CD4-positive, alpha-beta T cell (primary cell): ENCODE measurements at places on chromosomes 6 and 20. TPM values are rescaled to one million over a fixed set of nuclear protein-coding genes. Genes with fewer than 3 reads are reported as not detected.

Gene BPIFB2
- total RNA-seq = not detected

DNA sequence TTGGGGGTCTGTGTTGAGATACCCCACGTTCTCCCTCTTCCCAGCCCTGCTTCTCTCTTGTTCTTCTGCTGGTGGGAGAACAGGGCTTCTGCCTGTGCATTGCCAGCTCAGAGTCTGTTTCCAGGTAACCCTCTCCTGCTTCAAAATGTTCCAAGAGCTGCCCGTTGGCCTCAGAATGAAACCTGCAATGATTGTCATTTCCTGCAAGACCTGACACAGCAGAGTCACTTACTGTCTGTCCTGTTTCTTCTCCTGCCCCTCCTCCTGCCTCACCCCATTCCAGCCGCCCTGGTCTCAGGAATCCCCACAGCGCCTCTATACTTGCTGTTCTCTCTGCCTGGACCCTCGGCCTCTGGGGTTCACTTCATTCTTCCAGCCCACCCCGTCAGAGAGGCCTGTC is 81.4 kb upstream of the ARID1B start:
- DNase-seq = no peak
- H3K36me3 ChIP-seq = no peaks in the 10 kb centered on the region
- no peaks in the 10 kb centered on the region for H3K4me1 ChIP-seq
- no peak overlapping the region for H3K4me3 ChIP-seq

DNA sequence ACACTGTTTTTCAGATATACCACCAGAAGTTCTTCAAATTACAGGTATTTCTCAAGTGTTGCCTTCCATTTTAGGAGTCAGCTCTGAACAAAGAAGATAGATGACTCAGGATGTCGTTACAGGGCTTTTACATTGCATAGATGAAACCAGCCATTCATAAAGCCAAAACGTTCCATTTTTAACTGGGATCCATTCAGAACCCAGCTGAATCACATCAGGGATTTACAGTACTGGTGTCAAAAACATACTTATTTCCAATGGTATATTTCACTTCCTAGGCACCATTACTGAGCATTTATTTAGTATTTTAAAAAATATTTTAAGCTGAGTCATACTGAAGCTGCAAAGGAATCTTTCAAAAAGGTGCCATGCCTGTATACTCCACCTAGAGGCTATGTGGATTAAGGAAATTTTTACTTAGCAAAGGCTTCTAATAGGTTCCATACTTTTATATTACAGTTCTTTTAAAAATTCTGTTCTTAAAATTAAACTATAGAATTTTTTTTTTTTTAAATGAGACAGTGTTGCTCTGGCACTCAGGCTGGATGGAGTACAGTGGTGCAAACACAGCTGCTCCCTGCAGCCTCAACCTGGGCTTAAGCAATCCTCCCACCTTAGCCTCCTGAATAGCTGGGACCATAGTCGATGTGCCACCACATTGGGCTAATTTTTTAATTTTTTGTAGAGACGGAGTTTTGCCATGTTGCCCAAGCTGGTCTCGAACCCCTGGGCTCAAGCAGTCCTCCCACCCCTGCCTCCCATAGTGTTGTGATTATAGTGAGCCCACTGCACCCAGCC is 2.6 kb downstream of the ASF1A start:
- H3K4me1 ChIP-seq = peaks cover 36% of the 10 kb centered on the region
- DNase-seq = no peak
- peak overlapping the region; percentile 7 for H3K4me3 ChIP-seq
- H3K27me3 ChIP-seq = no peaks in the 10 kb centered on the region

DNA sequence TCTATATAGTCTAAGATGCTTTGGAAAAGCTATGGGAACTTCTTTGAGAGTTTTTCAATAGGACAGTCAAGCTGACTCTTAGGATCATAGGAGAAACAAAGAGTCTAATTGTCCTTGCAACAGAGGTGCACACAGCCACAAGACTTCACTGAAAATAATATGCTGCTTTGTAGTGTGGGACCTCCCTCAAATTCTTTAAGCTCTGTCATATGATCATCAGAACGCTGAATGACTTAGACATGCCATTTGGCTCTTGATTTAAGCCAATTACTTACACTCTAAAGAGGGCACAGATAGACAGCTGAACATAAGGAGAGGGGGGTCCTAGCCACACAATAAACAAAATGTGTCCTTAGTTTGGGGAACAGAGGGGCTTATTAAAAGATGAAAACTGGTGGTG is 818.7 kb upstream of the GJE1 start:
- no peak overlapping the region for H3K4me3 ChIP-seq
- DNase-seq = no peak
- no peaks in the 10 kb centered on the region for H3K27me3 ChIP-seq
- no peak overlapping the region for H3K27ac ChIP-seq

Gene VNN1
- not detected for total RNA-seq

DNA sequence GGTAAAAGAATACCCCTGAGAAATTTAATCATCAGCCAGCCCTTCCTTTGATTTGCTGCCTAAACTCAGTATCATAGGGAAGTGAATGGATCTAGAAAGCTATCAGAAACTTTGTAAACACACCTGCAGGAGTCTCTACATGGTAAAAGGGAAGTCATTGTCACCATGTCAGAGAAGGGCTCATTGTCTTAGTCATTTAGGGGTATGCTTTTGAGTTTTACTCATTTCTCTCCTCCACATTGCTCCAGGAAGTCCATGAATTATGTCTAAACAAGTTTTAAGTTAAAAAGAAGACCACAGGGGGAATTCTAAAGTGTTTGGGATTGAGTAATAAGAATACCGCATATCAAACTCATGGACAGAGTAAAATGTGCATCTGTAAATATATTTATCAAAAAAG is 2.5 kb downstream of the SLC17A1 start:
- H3K4me1 ChIP-seq = no peaks in the 10 kb centered on the region
- H3K27me3 ChIP-seq = no peaks in the 10 kb centered on the region
- H3K4me3 ChIP-seq = no peak overlapping the region
- H3K27ac ChIP-seq = no peak overlapping the region
- no peaks in the 10 kb centered on the region for H3K36me3 ChIP-seq
- DNase-seq = no peak

Gene BACH2
- total RNA-seq = 170 TPM

- H3K4me1 ChIP-seq = no peaks in the 10 kb centered on the region
- no peak overlapping the region for H3K4me3 ChIP-seq
- H3K27me3 ChIP-seq = no peaks in the 10 kb centered on the region
- DNase-seq = no peak
- no peaks in the 10 kb centered on the region for H3K36me3 ChIP-seq
- no peak overlapping the region for H3K27ac ChIP-seq
These were observed 84.2 kb upstream of the RGS17 start for GRCh38 chr6:153215242-153215641.

DNA sequence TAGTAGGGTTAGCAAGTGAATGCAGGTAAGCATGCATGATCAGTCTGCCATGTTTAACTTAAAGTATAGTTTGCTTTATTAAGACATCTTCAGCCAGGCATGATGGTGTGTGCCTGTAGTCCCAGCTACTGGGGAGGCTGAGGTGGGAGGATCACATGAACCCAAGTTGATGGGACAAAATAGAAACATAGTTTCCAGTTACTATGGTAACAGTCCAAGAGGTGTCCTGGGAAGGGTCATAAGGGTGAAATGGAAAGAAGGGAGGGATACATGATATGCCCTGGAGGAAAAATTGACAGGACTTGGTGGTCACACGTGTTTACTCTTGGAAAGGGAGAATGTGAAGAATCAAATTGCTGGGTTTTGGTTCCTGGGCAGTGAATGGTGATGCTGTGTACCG is 139.6 kb downstream of the SULF2 start:
- peaks cover 72% of the 10 kb centered on the region for H3K36me3 ChIP-seq
- no peaks in the 10 kb centered on the region for H3K4me1 ChIP-seq
- no peaks in the 10 kb centered on the region for H3K27me3 ChIP-seq
- no peak for DNase-seq
- H3K27ac ChIP-seq = no peak overlapping the region

GRCh38 chr6:170152124-170152926 is 138.6 kb downstream of the DLL1 start:
- H3K36me3 ChIP-seq = no peaks in the 10 kb centered on the region
- H3K27me3 ChIP-seq = no peaks in the 10 kb centered on the region
- peaks cover 36% of the 10 kb centered on the region for H3K4me1 ChIP-seq

DNA sequence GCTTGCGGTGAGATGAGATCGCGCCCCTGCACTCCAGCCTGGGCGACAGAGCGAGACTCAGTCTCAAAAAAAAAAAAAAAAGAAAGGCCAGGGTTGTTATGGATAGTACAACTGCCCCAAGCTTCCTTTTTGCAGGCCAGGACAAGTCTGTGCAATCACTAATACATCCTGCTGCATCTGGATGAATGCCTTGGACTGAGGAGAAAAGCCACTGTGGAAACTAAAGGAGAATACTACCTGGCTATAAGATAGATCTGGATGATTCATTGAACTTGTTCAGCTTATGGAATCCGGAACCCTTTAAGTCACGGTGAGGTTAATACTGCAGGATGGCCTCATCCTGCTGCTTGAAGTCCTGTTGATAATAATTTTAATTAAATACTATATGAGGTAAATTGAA is 278.2 kb downstream of the TFAP2A start:
- no peak overlapping the region for H3K27ac ChIP-seq
- no peaks in the 10 kb centered on the region for H3K4me1 ChIP-seq
- H3K36me3 ChIP-seq = no peaks in the 10 kb centered on the region
- no peaks in the 10 kb centered on the region for H3K27me3 ChIP-seq

GRCh38 chr6:167150941-167151549 is 6.7 kb downstream of the GPR31 start:
- H3K27me3 ChIP-seq = no peaks in the 10 kb centered on the region
- peaks cover 10% of the 10 kb centered on the region for H3K4me1 ChIP-seq
- H3K4me3 ChIP-seq = no peak overlapping the region
- DNase-seq = no peak
- no peaks in the 10 kb centered on the region for H3K36me3 ChIP-seq

- H3K4me3 ChIP-seq = no peak overlapping the region
- no peaks in the 10 kb centered on the region for H3K36me3 ChIP-seq
- H3K27ac ChIP-seq = no peak overlapping the region
These were observed 377.1 kb downstream of the CENPW start for GRCh38 chr6:126716826-126717509.

Gene GSTA3
- total RNA-seq = not detected

Gene TAGAP
- 245 TPM for total RNA-seq

- no peak overlapping the region for H3K27ac ChIP-seq
- no peaks in the 10 kb centered on the region for H3K36me3 ChIP-seq
- H3K27me3 ChIP-seq = peaks cover 2% of the 10 kb centered on the region
- no peaks in the 10 kb centered on the region for H3K4me1 ChIP-seq
These were observed 23.9 kb upstream of the DACT2 start for GRCh38 chr6:168343239-168344150.

DNA sequence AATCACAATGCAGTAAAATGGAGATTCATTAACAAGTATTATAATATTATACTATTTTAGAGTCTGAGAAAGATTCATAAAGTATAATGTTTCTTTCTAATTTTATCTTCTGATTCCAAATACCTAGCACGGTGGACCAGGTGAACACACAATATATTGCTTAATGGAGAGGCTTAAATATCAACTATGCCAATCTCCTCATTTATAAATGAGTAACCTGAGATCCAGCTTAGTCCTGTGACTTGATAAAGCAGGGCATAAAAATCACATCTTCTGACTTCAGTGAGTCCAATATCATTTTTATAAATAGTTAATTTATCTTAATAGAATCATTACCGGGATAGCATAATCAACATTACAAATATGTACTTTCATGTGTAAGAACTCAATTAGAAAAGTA is 144.4 kb upstream of the GJE1 start:
- H3K4me3 ChIP-seq = no peak overlapping the region
- H3K4me1 ChIP-seq = no peaks in the 10 kb centered on the region
- H3K27ac ChIP-seq = no peak overlapping the region
- H3K27me3 ChIP-seq = no peaks in the 10 kb centered on the region
- DNase-seq = no peak

Gene BMP7
- not detected for total RNA-seq

DNA sequence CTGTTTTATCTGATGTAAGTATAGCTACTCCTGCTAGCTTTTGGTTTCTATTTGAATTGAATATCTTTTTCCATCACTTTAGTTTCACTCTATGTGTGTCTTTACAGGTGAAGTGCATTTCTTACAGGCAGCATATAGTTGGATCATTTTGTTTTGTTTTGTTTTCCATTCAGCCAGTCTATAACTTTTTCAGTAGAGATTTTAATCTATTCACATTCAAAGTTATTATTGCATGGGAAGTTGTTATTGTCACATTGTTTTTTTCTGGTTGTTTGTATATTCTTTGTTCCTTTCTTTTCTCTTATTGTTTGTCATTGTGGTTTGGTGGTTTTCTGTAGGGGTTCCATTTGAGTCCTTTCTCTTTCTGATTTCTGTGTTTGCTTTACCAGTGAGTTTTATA is 151.2 kb downstream of the PDE10A start:
- H3K27ac ChIP-seq = no peak overlapping the region
- no peaks in the 10 kb centered on the region for H3K4me1 ChIP-seq
- H3K4me3 ChIP-seq = no peak overlapping the region
- no peak for DNase-seq

Gene PROKR2
- not detected for total RNA-seq

DNA sequence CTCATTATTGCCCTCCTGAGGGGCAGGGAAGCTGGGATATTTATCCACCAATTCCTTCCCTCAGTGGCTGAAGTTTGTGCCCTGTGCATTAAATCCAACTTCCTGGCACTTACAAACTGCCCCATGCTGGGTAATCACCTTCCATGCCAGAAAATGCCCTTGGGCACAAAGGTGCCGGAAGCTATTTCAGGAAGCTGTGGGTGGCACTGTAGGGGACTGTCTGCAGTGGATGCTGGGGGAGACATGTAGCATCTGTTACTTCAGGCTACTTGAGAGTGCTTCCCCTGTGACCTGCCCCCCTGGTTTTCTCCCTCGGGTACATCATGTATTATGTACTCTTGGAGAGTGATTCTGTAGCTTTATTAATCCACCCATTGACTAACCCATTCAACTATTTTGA is 24.7 kb upstream of the RALGAPA2 start:
- peaks cover 4% of the 10 kb centered on the region for H3K4me1 ChIP-seq
- H3K27me3 ChIP-seq = peaks cover 8% of the 10 kb centered on the region
- no peak overlapping the region for H3K27ac ChIP-seq
